Calu3 (cell line): ENCODE measurements at places on chromosomes 1 and 21. TPM values are rescaled to one million over a fixed set of nuclear protein-coding genes. Genes with fewer than 3 reads are reported as not detected.

SLC9C2 gene
- total RNA-seq = not detected in 2 replicates

CFHR1 gene
- not detected in 2 replicates for total RNA-seq

PGLYRP4 gene
- total RNA-seq = 0.38 TPM in 1 of 2 replicates, not detected in the other

SDHB gene
- 70.1 TPM in 2 replicates for total RNA-seq

FALEC gene
- total RNA-seq = 0.71 TPM in 1 of 2 replicates, not detected in the other

KLHDC9 gene
- 5.3 and 7.0 TPM in 2 replicates for total RNA-seq

LRRC42 gene
- 23.8 and 24.9 TPM in 2 replicates for total RNA-seq

F5 gene
- total RNA-seq = 8.1 and 16.2 TPM in 2 replicates

- no peak for DNase-seq
These were observed 61.9 kb upstream of the RGS1 start for GRCh38 chr1:192513697-192514096.

GRCh38 chr1:53546409-53547155 lies 87.4 kb downstream of the DMRTB1 start:
- DNase-seq = no peak

DNA sequence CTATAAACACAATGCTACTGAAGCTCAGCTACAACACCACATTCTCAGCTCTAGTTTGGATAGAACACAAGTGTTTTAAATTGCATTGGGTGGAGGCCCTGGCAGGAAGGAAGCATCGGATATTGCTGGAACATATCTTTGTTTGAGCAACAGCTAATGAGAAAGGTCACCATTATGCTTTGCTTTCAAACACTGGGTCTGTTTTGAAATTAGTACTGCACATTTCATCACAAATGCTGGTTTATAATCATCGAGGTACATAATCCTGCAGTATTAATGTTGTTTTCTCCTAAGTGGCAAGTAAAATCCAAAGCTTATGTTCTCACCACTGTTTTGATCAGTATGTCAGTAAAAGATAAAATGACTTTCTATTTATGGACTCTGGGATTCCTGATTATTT lies 61.5 kb upstream of the ARHGAP29 start:
- DNase-seq = no peak

DNA sequence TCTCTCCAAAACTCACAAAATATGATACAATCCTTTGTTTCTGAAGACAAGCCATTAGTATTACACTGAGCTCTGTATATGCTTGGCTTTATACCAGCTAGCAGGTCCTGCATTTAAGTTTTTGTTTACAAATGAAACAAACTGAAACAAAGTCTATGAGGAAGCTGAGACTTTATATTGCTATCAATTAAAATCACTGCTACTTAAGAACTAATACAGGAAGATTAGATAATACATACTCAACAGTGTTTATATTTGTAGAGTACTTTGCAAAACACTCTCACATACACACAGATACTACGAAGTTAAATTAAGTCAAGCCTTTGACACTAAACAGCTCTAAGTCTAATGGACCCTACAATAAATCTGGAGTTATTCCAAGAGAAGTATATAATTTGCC lies 247.4 kb downstream of the CRB1 start:
- DNase-seq = no peak

- peak; percentile 41 for DNase-seq
These were observed 272.5 kb downstream of the RRAGC start for GRCh38 chr1:38586993-38587646.

GRCh38 chr1:54081306-54082270 lies 28.2 kb downstream of the TCEANC2 start:
- peak; percentile 70 for DNase-seq

GRCh38 chr1:3978990-3979325 lies 78.9 kb upstream of the C1orf174 start:
- DNase-seq = no peak

GRCh38 chr21:46156678-46157077 lies 1.3 kb upstream of the FTCD start:
- DNase-seq = no peak

DNA sequence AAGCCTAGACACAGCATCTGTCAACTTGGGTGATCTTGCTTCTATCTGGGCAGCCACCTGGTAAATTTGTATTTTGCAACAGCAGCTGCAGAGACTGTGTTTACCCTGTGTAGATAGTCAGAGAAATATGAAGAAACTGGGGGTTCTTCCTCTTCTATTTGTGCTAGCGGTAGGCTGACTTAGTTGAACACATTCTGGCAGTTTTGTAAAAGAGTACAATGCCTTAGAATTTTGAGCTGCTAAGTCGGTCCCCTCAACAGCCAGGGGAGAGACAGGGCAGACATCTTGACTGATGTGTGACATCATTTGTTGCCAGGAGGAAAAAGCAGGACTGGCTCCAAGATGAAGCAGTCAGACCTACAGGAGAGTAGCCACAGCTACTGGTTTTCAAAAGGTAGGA lies 53.7 kb downstream of the KCNJ6 start:
- peak; percentile 6 for DNase-seq

DNA sequence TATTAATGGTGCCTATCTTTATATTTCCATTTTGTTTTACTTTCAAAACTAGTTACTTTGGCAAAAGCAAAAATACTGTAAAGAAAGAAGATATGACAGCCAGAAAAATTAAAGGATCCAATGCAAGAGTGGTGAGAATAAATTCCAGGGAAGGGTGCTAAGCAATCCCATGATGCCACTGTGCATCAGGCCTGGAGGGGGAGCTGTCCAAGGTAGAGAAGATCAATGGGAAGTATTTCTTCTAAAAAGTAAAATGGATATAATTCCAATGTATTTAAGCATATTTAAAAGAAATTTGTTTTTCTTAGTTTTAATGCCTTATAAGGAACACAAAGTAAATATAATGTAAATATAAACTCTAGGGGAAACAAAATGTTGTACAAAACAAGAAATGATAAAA lies 1382.2 kb upstream of the B3GALT2 start:
- no peak for DNase-seq

DNA sequence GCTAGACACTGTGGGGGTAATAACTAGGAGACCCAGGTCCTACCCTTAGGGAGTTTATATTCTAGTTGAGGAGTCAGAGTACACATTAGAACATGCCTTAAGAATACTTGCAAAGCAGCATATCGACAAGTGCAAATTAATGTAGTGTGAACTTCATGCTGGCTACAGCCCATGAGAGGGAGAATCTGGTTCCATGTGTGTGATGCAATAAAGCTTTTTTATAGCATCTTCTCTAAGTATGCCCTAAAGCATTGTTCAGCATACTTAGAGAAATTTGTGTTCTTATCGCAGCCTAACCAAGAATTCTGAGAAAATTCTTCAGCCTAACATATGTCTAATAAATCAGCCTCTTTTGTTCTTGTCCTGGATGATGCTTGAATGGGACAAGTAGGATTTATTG lies 95.5 kb downstream of the SDCCAG8 start:
- no peak for DNase-seq

- no peak for DNase-seq
These were observed 91.9 kb downstream of the HUNK start for GRCh38 chr21:31964692-31965091.
